Neural progenitor cell (in vitro differentiated cells): ENCODE measurements at places on chromosomes 12 and 14. TPM values are rescaled to one million over a fixed set of nuclear protein-coding genes. Genes with fewer than 3 reads are reported as not detected.

GRCh38 chr14:82046512-82047226, 513.0 kb upstream of the SEL1L start:
- H3K27me3 ChIP-seq, result no peaks in the 10 kb centered on the region
- peaks cover 6% of the 10 kb centered on the region for H3K4me1 ChIP-seq
- H3K4me3 ChIP-seq, result no peak overlapping the region

DNA sequence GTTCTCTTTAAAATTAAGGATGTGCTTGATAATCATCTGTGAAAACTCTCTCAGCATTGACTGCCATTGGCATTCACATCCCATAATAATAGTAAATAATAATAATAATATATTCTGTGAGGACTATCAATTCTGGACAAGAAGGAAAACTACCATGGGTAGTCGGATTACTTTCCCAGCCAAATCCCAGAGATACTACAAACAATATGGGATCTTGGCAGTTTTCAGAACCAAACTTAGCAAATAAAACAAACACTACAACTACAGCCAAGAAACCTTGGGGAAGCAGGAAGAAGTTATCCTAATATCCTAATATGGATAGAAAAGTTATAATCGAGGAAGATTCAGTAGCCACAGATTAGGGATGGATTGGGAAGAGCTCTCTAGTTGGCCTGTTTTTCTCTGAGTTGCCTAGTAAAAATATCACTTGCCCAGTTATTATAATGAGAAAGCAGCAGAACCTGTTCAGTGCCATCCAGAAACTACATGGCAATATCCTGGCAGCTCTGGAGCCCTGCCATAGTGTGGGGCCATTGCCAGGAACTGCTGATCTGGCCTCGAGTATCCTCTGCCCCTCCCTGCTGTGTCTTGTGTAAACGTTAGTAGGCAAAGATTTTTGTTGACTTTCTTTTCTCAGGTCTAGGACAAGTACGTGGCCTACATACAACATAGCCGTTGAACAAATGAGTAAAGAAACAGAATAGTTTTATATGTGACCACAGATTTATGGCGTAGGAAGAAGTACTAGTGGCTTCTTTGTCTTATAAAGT, 193.5 kb downstream of the SLC2A13 start:
- no peaks in the 10 kb centered on the region for H3K27me3 ChIP-seq
- H3K36me3 ChIP-seq, result no peaks in the 10 kb centered on the region
- no peak overlapping the region for H3K27ac ChIP-seq
- no peak for DNase-seq

RERG gene
- 0.06 TPM in 1 of 2 replicates, not detected in the other for total RNA-seq

DNA sequence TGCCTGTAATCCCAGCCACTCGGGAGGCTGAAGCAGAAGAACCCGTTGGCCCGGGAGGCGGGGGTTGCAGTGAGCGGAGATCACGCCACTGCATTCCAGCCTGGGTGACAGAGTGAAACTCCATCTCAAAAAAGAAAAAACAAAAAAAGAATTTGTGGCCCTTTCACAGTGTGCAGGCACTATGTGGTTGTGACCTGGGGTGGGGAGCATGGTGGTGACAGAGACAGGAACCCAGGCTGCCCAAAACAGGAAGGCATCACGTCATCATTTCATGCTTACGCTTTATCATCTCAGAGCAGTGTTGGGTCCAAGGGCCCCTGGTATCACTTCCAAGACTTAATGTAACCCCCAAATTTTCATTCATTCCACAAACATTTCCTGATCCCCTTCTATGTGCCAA, 175.7 kb upstream of the GSC start:
- no peak overlapping the region for H3K4me3 ChIP-seq
- H3K4me1 ChIP-seq, result no peaks in the 10 kb centered on the region
- H3K36me3 ChIP-seq, result no peaks in the 10 kb centered on the region

PPP1R3E gene
- total RNA-seq, result 6.3 and 10.6 TPM in 2 replicates

DNA sequence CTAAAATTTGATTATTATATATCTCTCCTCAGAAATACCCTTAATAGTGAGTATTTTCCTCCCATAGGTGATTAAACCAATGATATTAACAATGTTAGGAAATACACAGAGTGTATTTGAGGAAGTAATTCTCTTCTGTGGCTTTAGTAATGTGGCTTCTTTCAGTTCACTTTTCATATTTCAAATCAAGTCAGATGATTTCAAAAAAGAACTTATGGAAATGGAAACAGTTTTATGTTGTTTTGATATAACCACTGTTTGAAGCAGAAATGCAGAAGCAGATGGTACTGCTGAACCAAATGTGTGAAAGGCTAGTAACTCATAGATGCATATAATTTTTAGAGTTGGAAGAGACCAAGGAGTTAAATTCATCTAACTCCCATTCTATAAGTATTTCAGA, 1.9 kb upstream of the GPR33 start:
- H3K36me3 ChIP-seq, result no peaks in the 10 kb centered on the region
- no peak overlapping the region for H3K4me3 ChIP-seq
- no peak overlapping the region for H3K27ac ChIP-seq
- no peaks in the 10 kb centered on the region for H3K27me3 ChIP-seq
- DNase-seq, result no peak

- no peak overlapping the region for H3K27ac ChIP-seq
- H3K36me3 ChIP-seq, result no peaks in the 10 kb centered on the region
- H3K4me3 ChIP-seq, result no peak overlapping the region
- no peak for DNase-seq
Observed at GRCh38 chr14:25110106-25110505, 60.2 kb upstream of the STXBP6 start.

GRCh38 chr12:31594681-31595080, 3.7 kb upstream of the DENND5B start:
- DNase-seq, result no peak
